ENCODE measurements at places on chromosomes 1 and 21.

GRCh38 chr1:153783233-153784190 lies 8.3 kb downstream of the SLC27A3 start:
- DNase-seq: peak; percentile 92

- DNase-seq: no peak
Observed at GRCh38 chr1:19254416-19254815, 2.8 kb downstream of the MRTO4 start.

DNA sequence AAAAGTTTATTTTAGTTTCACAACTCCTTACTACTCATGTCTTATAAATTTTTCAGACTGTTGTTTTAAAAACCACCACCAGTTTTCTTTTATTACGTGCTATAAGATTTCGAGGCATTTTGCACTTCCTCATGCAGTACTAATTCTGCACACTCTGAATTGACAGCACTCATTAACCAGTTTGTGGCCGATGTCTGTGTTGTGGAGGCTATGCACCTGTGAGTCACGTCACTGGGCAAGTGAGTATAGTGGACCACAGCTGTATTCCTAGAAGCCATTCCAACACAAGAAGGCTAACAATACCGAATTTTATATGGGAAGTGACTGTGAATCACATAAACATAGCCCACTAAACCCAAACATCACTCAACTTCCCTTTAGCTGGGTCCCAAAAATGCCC lies 21.0 kb upstream of the SPATA6 start:
- no peak for DNase-seq

DNA sequence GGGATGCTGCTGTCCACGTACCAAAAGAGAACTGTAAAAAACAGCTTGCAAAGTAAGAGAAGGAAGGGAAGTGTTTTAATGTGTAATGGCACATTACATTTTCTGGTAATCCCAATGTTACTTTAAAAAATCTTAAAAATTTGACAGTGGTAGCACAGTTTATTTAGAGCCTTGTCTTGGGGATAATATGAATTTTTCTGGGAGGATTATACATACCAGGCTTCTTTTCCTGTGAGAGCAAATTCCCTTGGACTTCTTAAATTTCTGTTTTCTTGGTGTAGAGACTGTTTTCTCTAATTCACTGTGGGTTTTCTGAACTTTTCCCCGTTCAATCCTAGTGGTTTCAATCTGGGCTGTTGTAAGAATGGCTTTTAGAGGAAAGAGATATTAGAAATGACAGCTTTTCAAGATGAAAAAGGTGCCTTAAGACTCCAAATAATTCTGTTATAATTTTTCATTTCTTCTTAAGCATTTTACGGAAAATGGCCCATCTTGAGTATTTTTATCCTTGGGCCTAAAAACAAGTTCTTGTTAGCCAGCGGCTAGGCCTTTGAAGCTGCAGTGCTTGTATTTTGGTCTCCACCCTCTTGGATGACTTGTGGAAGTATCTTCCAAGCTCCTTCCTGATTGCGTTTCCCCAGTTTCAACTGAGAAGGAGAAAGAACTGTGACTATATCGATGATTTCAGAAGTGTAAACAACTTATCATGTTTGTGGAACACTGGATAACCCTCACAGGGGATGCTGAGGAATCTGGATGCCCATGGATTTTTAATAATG lies 70.0 kb downstream of the LEPR start:
- no peak for DNase-seq

DNA sequence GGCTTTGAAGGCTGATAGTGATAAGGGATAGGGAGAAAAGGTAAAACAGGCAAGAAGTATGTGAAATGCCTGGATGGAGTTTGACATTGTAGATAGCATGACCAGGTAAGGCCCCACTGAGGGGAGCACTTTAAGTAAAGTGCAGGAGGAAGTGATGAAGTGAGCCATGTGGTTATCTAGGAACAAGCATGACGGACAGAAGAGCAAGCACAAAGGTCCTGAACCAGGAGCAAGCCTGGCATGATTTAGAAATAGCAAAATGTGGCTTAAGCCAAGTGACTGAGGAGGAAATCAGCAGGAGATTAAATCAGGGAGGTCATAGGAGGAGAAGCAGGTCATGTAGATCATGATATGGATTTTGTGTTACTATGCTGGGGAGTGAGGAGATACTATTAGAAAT lies 129.2 kb downstream of the GLUL start:
- DNase-seq: no peak

DNA sequence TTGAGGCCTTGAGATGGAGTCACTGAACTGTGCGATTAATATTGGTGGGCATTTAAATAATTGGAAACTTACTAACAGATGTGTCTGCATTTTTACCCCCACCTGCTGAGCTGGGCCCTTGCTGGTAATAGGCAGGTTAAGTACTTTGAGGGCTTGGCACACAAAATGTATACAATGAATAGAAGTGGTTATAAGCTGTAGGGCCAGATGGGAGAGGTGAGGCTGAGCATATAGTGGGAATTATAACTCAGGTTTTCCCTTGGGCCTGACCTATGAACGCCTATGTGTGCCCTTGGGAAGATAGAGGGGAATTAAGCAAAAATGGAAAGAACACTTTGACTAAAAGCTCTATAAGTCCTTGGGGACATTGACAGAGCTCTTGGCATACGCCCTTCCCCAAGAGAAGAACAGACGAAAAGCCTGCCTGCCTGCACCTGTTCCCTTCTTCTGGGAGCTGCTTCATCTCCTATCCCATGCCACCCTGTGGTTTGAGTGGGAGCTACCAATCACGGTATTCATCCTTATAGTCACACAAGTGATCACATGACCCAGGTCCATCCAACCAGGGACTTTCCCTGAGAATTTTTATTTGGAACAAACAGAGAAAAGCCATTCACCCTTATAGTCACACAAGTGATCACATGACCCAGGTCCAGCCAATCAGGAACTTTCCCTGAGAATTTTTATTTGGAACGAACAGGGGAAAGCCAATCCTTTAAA lies 260.7 kb upstream of the CSF3R start:
- DNase-seq: no peak

DNA sequence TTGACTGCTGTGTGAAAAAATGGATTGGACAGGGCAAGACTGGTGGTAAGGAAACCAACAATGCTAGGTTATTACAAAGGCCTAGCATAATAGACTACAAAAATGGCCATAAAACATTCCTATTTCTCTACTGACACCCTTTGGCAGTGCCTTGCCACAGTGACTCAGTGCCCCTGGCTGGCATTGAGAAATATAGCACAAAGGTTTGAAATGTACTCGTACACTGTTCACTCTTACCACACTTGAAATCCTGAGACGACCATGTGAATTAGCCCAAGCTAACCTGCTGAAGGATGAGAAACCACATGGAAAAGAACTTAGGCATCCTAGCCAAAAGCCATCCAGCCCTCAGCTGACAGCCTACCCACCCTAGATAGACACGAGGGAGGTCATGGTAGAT lies 149.8 kb upstream of the PALMD start:
- DNase-seq: no peak

DNA sequence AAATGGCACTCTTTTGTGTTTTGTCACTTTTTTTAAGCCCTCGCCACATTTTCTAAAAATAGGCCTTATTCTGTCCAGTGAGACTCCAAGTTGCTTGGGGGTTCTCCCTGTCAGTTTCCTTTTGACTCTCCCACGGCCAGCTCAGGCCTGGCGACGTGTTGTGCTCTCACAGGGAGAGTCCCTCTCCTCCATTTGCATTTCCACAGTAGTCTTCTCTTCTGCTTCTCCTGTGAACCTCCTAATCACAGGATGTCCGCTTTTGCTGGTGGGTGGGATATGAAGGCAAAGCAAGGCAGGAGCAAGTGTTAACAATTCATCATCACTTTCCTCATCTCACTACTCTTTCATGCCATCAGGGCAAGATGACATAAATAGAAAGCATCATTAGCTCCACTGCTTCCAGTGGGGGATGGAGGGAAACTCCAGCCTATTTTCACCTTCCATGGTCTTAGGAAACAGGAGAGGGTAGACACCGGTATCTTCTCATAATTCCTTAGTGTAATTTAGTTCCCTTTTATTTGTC lies 99.8 kb downstream of the INTS7 start:
- no peak for DNase-seq

- no peak for DNase-seq
Observed at GRCh38 chr1:30719406-30720270, 3.7 kb downstream of the MATN1 start.

DNA sequence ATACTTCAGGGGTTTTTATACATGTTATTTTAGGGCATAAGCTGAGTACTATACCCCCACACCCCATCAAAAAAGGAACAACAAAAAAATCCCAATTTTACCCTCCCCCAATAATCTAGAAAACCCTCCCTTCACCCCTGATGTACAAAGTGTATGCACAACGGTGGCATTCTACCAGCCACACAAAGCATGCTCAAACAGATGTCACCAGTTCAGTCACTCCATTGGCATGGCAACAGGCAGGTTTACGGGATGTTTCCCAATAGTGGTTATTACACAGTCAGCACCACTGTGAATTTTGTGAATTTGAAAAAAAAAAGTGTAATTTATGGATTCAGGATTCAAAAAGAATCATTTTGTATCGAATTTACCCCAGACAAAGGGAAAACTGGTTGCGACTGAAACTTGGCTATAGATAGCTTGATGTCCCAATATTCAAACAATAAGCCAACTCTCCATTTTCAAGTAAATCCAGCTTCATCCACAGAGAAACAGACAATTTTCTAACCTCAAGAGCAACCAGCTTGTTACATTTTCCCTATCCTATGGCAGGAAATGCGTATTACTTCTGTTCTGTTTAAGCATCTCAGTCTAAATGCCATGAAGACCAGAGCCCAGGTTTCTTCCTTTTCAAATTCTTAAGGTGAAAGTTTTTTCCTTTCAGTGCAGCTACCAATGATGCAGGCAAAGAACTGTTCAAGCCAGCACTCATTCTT lies 34.0 kb upstream of the SLC45A3 start:
- DNase-seq: no peak

DNA sequence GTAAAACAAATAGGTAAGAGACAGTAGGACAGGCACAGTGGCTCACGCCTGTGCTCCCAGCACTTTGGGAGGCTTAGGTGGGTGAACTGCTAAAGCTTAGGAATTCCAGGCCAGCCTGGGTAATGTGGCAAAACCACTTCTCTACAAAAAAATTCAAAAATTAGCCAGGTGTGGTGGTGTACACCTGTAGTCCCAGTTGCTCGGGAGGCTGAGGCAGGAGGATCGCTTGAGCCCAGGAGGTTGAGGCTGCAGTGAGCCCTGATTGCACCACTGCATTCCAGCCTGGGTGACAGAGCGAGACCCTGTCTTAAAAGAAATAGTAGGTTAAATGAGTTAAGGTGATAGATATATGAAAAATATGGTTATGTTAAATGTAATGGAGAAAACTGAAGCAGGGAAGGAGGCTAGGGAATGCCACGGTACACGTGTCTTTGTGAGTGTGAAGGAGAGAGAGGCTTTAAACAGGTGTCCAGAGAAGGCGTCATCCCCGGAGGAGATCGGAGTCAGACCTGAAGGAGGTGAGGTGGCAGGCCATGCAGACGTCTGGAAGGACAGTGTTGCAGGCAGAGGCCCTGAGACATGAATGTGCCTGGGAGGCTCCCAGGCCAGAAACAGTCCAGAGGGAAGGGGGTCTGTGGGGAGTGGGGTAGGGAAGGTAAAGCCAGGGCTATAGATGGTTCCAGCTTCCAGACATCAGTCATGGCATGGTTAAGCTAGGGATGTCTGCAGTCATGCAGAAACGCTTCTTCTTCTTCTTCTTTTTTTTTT lies 7.2 kb upstream of the RIPPLY3 start:
- no peak for DNase-seq

DNA sequence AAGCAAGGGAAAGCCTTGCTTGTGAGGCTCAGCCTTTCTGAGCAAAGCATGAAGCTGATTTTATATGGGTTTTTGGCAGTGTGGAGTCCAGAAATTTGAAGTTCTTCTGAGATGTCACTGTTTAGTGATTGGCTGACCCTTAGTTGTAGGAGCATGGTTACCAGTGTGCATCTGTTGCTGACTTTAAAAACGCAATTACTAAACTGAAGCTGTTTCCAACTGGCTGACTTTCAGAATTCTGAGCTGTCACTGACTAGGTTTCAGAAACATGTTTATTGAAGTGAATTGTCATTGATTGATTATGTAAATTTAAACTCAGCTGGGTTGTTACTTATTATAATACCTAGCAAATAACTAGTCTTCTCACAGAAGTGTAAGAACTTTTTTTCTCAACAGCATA lies 89.4 kb downstream of the PDE4B start:
- no peak for DNase-seq

DNA sequence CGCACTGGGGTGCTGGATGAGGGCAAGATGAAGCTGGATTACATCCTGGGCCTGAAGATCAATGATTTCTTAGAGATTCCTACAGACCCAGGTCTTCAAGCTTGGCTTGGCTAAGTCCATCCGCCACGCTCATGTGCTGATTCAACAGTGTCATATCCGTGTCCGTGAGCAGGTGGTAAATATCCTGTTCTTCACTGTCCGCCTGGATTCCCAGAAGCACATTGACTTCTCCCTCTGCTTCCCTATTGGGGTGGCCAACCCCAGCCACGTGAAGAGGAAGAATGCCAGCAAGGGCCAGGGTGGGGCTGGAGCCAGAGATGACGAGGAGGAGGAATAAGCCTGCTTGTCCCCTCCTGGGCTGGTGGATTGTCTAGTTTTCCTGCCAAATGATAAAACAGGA lies 2.2 kb upstream of the CBR3 start:
- DNase-seq: no peak

- DNase-seq: no peak
Observed at GRCh38 chr1:43441894-43442637, 11.7 kb downstream of the HYI start.

DNA sequence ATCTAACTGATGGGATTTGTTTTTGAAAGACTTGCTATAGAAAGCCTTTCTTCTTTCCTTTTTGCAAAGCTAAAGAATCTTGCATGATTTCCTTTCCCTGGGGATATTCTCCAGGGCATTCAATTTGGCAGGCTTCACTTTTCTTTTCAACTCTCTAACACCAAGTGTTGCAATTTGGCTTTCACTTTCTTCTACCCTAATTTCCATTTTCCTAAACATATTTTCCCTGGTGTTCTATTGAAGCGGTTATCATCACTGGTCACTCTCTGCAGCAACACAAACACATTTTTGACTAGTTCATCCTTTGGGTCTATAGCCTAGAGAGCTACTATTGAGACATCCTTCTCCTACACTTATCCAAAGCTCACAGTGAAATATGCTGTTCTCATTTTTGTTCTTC lies 424.5 kb downstream of the NEGR1 start:
- DNase-seq: no peak

DNA sequence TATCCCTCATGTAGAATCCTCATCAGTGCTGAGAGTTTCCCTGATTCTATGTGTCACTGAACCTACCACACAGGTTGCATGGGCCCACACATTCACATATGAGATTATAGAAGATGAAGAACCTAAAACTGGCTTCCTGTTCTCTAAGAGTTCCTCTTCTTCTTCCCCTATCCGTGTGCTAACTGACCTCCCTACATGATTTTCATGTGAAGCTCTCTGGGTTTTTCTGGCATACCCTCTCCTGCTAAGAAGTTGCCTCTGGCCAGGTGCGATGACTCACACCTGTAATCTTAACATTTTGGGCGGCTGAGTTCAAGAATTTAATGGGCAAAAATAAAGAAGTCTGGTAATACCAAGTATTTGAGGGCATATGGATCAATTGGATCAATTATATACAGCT lies 5.5 kb upstream of the CD244 start:
- DNase-seq: no peak

Measured in activated CD8-positive, alpha-beta memory T cell treated with anti-CD3 and anti-CD28 coated beads, Interleukin-2, amount 50 U/mL, for 4 hours (primary cell).